Activated naive CD8-positive, alpha-beta T cell treated with anti-CD3 and anti-CD28 coated beads for 36 hours (primary cell): ENCODE measurements at places on chromosomes 7 and 10. TPM values are rescaled to one million over a fixed set of nuclear protein-coding genes. Genes with fewer than 3 reads are reported as not detected.

Gene FEZF1
- total RNA-seq, result not detected

Gene RPA3
- total RNA-seq, result 168 TPM

Gene SH2B2
- total RNA-seq, result 2.9 TPM

Gene AGAP3
- total RNA-seq, result 24.8 TPM

GRCh38 chr7:20650782-20651181 lies 35.3 kb downstream of the ABCB5 start:
- H3K27ac ChIP-seq, result no peak overlapping the region
- H3K4me3 ChIP-seq, result no peak overlapping the region
- H3K4me1 ChIP-seq, result no peaks in the 10 kb centered on the region
- peaks cover 10% of the 10 kb centered on the region for H3K27me3 ChIP-seq
- H3K36me3 ChIP-seq, result no peaks in the 10 kb centered on the region

GRCh38 chr7:101558742-101559325 lies 70.3 kb downstream of the MYL10 start:
- no peaks in the 10 kb centered on the region for H3K4me1 ChIP-seq
- H3K27ac ChIP-seq, result no peak overlapping the region
- no peak for DNase-seq

DNA sequence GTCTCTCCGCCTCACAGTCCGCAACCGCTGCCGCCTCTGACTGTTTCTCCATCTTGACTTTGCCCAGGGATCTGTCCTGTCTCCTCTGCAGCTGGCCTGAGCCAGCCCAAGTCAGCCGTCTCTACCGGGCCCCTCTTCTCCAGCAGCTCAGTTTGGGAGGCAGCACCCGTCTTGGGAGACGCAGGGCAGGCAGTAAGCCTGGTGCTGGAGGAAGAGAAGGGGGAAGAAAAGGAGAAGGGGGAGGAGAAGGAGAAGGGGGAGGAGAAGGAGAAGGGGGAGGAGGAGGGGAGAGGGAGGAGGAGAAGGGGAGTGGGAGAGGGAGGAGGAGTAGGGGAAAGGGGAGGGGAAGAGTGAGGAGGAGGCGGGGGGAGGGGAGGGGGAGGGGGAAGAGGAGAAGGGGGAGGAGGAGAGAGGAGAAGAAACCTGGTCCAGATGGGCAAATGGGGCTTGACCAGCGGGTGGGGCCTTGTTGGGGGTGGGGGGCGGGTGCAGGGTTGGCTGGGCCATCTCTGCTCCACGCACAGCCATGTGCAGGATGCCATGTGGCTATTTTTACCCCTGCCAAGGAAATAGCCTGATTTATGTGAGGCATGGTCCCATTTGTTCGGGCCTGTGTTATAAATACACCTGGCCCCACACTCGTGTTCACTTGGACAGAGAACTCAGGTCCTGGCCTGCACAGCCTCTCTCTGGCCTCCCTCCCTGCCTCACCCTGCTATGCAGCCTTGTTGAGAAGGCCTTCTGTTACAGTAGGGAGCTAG lies 35.9 kb upstream of the FZD9 start:
- no peak overlapping the region for H3K27ac ChIP-seq
- no peak overlapping the region for H3K4me3 ChIP-seq
- H3K36me3 ChIP-seq, result no peaks in the 10 kb centered on the region
- no peak for DNase-seq
- no peaks in the 10 kb centered on the region for H3K4me1 ChIP-seq

DNA sequence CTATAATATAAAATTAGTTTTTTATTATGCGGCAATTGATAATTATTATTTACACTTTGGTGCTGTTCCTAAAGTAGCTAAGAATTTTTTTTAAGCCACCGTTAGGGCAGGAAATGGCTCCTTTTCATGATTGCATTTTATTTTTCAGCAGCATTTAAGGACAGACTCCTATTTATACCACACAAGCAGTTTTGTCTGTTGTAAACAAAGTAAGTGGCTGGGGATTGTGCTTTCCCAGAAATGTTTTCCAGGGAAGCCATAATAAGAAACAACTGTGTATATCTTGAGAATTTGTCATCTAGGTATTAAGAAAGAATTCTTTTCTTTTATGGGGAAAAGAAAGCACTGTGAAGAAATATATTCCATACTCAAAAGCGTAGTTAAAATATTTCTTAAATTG lies 232.0 kb downstream of the VTI1A start:
- DNase-seq, result no peak
- H3K36me3 ChIP-seq, result peaks cover 3% of the 10 kb centered on the region
- no peak overlapping the region for H3K4me3 ChIP-seq

DNA sequence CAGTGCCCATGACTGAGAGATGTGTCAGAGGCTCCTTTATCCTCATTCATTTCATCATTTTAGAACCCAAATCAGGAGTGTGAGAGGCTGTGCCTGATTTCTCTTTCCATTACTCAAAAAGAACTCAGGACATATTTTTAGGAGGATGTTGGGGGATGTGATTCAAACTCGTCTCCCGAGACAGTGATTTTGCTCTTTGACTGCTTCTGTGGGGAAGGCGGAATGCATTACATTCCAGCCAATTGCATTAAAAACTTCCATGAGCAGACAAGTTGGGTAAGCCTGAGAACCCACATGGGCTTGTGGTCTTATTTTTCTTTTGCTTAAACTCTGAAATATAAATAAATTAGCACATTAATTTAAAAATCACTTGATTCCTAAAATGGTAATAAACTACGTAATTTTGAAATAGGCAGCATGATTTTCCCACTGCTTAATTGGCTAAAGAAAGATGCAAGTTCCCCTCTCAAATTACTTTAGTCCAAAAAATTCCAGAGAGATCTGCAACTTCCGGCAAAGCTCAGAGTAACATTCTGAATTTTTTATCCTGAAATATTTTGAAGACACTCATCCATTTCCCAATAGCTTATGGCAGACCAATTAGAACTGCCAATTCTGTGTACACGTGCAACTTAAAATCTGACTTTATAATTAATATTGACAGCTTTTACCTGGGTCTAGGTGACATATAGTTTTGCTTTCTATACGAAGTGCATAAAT lies 185.6 kb downstream of the C7orf25 start:
- peaks cover 9% of the 10 kb centered on the region for H3K27me3 ChIP-seq
- H3K27ac ChIP-seq, result no peak overlapping the region
- no peaks in the 10 kb centered on the region for H3K36me3 ChIP-seq
- no peaks in the 10 kb centered on the region for H3K4me1 ChIP-seq
- no peak overlapping the region for H3K4me3 ChIP-seq

- H3K4me3 ChIP-seq, result no peak overlapping the region
- DNase-seq, result no peak
- H3K4me1 ChIP-seq, result peaks cover 15% of the 10 kb centered on the region
- H3K36me3 ChIP-seq, result no peaks in the 10 kb centered on the region
Observed at GRCh38 chr7:130240240-130240639, 26.4 kb upstream of the CPA2 start.

- no peaks in the 10 kb centered on the region for H3K27me3 ChIP-seq
- H3K4me1 ChIP-seq, result peaks cover 18% of the 10 kb centered on the region
- no peak overlapping the region for H3K4me3 ChIP-seq
- peak; percentile 13 for DNase-seq
- peak overlapping the region; percentile 77 for H3K27ac ChIP-seq
- peaks cover 2% of the 10 kb centered on the region for H3K36me3 ChIP-seq
Observed at GRCh38 chr10:114933588-114933987, 4.4 kb upstream of the TRUB1 start.

DNA sequence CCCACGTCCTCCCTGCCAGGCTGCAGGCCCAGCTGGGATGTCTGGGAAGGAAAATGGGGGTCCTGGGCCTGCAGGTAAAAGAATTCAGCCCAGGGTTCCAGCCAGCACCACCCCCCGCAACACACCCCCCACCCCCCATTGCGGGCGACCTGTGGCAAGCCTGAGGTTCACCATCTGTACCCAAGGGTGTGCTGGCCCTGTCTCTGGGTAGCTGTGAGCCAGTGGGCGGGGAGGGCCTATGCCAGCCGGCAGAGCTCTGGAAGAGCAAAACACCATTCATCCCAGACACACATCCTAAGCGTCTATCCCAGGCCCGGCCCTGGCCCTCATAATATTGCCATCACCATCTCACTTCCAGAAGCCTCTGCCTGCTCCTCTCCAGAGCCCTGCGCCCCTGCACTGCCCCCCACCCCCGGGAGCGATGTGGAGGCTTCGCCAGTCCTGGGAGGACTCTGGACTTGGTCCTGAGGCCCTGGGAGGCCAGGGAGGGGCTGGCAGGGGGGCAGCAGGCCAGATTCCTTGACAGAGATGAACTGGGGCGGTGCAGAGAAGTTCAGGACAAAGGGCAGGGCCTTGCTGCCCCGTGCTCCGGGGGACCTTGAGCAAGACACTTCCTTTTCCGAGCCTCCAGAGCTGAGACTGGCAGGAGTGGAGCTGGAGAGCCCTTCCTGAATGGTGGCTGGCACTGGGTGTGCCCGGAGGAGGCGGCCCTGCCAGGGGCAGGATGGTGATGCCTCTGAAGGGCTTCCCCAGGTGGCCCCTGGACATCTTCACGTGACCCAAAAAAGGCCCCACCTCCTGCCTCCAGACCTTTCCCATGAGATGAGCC lies 8.7 kb upstream of the TTYH3 start:
- no peaks in the 10 kb centered on the region for H3K27me3 ChIP-seq
- no peaks in the 10 kb centered on the region for H3K4me1 ChIP-seq
- H3K36me3 ChIP-seq, result no peaks in the 10 kb centered on the region
- DNase-seq, result no peak

DNA sequence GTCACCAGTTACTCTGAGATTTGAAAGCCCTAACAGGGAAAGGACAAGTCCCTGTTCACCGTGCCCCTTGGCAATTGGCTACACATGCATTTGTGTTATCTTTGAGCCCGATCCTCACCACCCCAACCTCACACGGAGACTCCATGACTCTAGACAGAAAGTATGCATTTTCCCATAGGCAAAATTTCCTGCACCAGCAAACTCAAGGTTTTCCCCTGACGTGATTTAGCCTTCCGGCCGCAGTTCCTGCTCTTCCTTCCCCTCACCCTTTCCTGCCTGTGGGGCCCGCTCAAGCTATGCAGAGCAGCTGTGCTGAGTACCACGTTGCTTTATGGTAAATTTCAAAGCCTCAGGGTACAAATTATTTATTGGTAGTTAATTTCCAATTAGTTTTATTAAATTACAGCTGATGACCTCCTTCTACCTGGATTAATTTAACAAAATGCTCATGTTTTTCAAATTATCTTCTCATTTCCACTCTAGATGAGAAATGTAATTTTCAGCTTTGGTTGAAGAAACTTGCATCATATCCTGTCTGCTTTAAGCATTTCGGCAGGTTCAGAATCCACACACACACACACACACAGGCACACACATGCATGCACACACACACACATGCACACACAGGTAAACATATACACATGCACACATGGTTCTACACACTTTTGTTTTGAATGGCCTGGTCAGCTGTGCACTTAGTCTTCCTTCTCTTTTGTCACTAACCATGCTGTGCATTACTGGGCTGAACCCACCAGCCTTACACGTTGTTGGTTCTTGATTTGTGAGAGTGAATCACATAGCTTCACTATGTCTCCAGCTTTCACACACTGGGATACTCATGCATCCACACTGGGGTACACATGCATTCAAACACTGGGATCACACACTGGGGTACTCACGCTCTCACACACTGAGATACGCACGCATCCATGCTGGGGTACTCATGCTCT lies 283.1 kb upstream of the PITRM1 start:
- H3K4me1 ChIP-seq, result peaks cover 4% of the 10 kb centered on the region
- no peak overlapping the region for H3K4me3 ChIP-seq
- peaks cover 4% of the 10 kb centered on the region for H3K27me3 ChIP-seq
- DNase-seq, result no peak
- peak overlapping the region; percentile 9 for H3K27ac ChIP-seq
- H3K36me3 ChIP-seq, result no peaks in the 10 kb centered on the region
